ENCODE measurements at places on chromosomes 7 and 10. TPM values are rescaled to one million over a fixed set of nuclear protein-coding genes. Genes with fewer than 3 reads are reported as not detected.

GRCh38 chr10:89332123-89332633 is 4.4 kb downstream of the IFIT3 start:
- no peaks in the 10 kb centered on the region for H3K36me3 ChIP-seq
- no peaks in the 10 kb centered on the region for H3K27me3 ChIP-seq
- no peak overlapping the region for H3K4me3 ChIP-seq
- peaks cover 10% of the 10 kb centered on the region for H3K4me1 ChIP-seq
- H3K27ac ChIP-seq = no peak overlapping the region

GRCh38 chr7:18546576-18546975 is 51.0 kb downstream of the HDAC9 start:
- peaks cover 5% of the 10 kb centered on the region for H3K4me1 ChIP-seq
- no peak overlapping the region for H3K4me3 ChIP-seq

- no peak for DNase-seq
- H3K27me3 ChIP-seq = no peaks in the 10 kb centered on the region
- no peaks in the 10 kb centered on the region for H3K36me3 ChIP-seq
- H3K4me1 ChIP-seq = peaks cover 3% of the 10 kb centered on the region
- H3K27ac ChIP-seq = no peak overlapping the region
- H3K4me3 ChIP-seq = no peak overlapping the region
Observed at GRCh38 chr7:110856704-110857103, 234.2 kb upstream of the LRRN3 start.

GRCh38 chr10:98492763-98493162 is 46.0 kb upstream of the HPS1 start:
- no peak for DNase-seq
- no peaks in the 10 kb centered on the region for H3K27me3 ChIP-seq
- H3K36me3 ChIP-seq = no peaks in the 10 kb centered on the region
- no peak overlapping the region for H3K4me3 ChIP-seq
- H3K4me1 ChIP-seq = no peaks in the 10 kb centered on the region

The CDH23 gene
- 6.3 TPM for polyA plus RNA-seq

GRCh38 chr7:2799253-2799652 is 44.9 kb downstream of the GNA12 start:
- H3K27ac ChIP-seq = no peak overlapping the region
- H3K36me3 ChIP-seq = peaks cover 10% of the 10 kb centered on the region
- no peaks in the 10 kb centered on the region for H3K27me3 ChIP-seq
- no peak for DNase-seq

GRCh38 chr10:92829042-92829785 is 19.1 kb upstream of the EXOC6 start:
- H3K4me3 ChIP-seq = no peak overlapping the region
- no peak overlapping the region for H3K27ac ChIP-seq

The SH2B2 gene
- 21.0 TPM for polyA plus RNA-seq

DNA sequence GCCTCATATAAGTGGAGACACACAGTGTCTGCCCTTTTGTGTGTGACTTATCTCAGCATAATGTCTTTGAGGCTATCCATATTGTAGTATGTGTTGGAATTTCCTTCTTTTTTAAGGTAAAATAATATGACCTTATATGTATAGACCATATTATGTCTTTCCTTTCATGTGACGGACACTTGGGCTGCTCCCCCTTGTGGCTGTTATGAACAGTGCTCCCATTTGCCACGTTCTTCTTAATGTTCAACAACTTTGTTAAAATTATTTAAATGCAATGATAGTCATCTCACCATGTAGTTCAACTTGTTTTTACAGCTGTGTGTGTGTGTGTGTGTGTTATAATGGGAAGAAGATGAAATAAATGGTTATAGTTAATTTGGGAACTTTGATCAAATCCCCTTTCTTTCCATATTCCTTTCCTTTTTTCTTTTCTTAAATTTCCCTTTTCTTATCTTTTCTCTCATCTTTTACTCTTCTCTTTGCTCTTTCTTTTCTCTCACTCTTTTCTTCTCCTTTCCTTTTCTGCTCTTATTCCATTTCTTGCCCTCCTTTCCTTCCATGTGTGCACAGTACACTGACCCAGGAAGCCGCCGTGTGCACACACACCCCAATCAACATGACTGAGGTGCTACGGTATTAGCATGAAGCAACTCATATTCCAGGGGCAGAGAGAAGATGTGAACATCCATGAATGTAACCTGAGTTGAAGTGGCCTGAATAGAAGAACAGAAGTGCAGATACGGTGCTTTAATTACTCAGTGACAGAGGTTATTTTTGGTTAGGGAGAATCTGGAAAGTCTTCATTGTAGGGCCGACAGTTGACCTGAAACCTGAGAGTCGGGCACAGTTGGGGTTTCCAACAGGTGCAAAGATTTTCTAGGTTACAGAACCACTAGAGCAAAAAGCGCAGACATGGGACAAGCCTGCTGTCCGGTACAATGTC is 596.6 kb downstream of the SDK1 start:
- H3K27ac ChIP-seq = no peak overlapping the region
- DNase-seq = no peak
- H3K27me3 ChIP-seq = no peaks in the 10 kb centered on the region
- no peak overlapping the region for H3K4me3 ChIP-seq
- H3K36me3 ChIP-seq = no peaks in the 10 kb centered on the region

The MACROH2A2 gene
- 9.3 TPM for polyA plus RNA-seq

- no peaks in the 10 kb centered on the region for H3K27me3 ChIP-seq
- no peak overlapping the region for H3K4me3 ChIP-seq
- DNase-seq = no peak
- H3K27ac ChIP-seq = no peak overlapping the region
- H3K36me3 ChIP-seq = no peaks in the 10 kb centered on the region
Observed at GRCh38 chr7:105649727-105650381, 68.6 kb upstream of the EFCAB10 start.

- no peak for DNase-seq
- no peaks in the 10 kb centered on the region for H3K4me1 ChIP-seq
- H3K27ac ChIP-seq = no peak overlapping the region
Observed at GRCh38 chr10:1270906-1271305, 214.7 kb downstream of the WDR37 start.

GRCh38 chr10:11235771-11236170 is 218.1 kb downstream of the CELF2 start:
- no peaks in the 10 kb centered on the region for H3K36me3 ChIP-seq
- DNase-seq = no peak
- no peak overlapping the region for H3K4me3 ChIP-seq
- H3K27me3 ChIP-seq = no peaks in the 10 kb centered on the region
- H3K27ac ChIP-seq = no peak overlapping the region
- no peaks in the 10 kb centered on the region for H3K4me1 ChIP-seq

The LRMDA gene
- polyA plus RNA-seq = 2.8 TPM

DNA sequence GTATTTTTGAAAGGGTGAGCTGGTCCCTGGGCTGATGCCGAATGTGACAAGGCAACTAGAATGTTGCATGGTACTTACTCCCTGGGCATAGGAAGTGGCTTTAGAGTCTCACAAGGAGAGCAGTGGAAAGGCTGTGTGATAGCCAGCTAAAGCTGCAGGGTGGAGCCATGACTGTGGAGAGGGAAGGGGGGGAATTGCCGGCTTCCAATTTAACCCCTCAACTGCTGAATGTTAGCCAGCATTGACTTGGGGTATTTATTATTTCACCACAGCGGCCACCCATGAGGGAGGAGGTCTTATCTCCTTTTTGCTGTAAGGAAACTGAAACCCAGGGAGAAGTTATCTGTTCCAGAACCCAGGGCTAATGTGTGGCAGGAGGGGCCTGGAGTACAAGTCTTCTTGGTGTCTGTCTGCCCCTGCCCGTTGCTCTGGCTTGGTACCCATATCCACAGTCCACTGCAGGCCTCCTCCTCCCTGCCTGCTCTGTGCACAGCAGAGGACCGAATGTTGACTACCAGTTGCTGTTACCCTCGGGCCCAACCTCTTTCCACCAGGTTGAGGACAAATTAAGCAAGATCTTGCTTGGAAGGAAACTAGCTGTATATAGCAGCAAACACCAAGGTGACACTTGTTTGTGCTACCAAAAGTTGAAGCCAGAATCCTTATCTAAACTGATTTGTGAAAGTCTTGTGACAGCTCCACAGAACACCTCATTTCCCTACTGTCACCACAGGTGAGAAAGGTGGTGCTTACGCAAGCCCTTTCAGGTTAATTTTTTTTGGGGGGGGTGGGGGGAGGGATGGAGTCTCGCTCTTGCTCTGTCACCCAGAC is 37.6 kb downstream of the WBP1L start:
- no peak overlapping the region for H3K4me3 ChIP-seq
- no peaks in the 10 kb centered on the region for H3K27me3 ChIP-seq
- no peak overlapping the region for H3K27ac ChIP-seq
- H3K36me3 ChIP-seq = no peaks in the 10 kb centered on the region

DNA sequence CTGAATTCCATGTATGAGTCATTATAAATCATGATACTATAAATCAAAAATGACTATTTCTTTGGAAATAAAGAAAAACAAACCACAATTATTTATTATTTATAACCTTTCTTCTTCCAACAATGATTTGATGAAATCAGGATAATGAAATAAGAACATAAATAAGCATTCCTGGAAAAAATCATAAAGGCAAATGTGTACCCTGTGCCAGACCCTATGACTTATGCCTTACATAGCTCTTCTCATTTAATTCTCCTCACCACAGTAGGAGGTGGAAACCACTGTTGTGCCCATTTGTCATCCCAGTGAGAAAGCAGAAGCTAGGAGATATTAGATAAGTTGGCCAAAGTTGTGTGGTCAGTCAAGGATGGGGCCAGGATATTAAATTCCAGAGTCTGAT is 255.1 kb downstream of the DOCK4 start:
- no peak overlapping the region for H3K4me3 ChIP-seq
- no peak overlapping the region for H3K27ac ChIP-seq
- no peaks in the 10 kb centered on the region for H3K27me3 ChIP-seq
- no peaks in the 10 kb centered on the region for H3K36me3 ChIP-seq
- no peak for DNase-seq

The COL28A1 gene
- polyA plus RNA-seq = 0.38 TPM

- H3K4me1 ChIP-seq = peaks cover 9% of the 10 kb centered on the region
- peak overlapping the region; percentile 94 for H3K27ac ChIP-seq
- H3K4me3 ChIP-seq = peak overlapping the region; percentile 73
- no peaks in the 10 kb centered on the region for H3K36me3 ChIP-seq
Observed at GRCh38 chr10:63521416-63522276, 445 bp downstream of the REEP3 start.

DNA sequence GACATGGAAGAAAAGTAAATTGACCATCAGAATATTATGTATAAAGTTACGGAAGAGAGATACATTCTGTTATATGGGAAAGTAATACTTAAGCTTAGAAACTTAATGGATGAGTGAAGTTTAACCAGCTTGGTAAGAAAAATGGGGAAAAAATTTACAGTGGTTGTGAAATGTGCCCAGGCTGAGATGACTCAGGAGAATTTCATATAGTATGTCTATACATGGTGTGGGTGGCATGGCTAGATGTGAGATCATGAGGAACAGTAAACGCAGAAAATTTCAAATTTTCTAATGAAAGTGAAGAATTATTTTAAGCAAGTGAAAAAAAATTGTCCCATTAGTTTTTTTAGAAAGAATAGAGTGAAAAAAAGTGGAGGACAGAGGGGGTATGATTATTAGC is 552.5 kb upstream of the SORCS1 start:
- no peaks in the 10 kb centered on the region for H3K27me3 ChIP-seq
- no peaks in the 10 kb centered on the region for H3K4me1 ChIP-seq
- H3K27ac ChIP-seq = no peak overlapping the region
- no peak for DNase-seq
- H3K36me3 ChIP-seq = no peaks in the 10 kb centered on the region

The LIPF gene
- not detected for polyA plus RNA-seq

The HSPA12A gene
- 3.1 TPM for polyA plus RNA-seq

DNA sequence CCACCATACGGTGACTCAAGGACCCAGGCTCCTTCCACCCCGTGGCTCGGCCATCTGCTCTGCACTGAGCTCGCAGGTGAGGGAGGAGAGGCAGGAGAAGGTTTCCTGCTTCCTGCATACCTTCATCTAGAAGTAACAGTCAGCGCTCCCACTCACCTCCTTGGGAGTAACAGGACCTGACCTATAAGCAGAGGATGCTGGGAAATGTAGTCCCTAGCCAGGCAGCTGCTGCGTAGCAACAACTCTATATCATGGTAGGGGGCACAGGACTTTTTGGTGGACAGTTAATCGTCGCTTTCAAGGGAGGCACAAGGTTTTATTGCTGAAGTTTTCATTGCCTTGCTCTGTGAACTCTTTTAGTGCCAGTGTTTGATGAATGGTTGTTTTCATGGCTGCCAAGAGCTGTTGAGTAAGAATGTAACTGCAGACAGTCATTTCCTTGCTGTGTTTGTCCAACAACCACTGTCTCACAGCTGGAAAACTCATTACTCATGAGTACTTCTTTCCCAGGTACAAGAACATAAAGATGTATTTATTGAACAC is 10.2 kb upstream of the ZFYVE27 start:
- no peaks in the 10 kb centered on the region for H3K36me3 ChIP-seq
- H3K27me3 ChIP-seq = no peaks in the 10 kb centered on the region
- peak overlapping the region; percentile 23 for H3K4me3 ChIP-seq
- H3K27ac ChIP-seq = no peak overlapping the region
- no peak for DNase-seq

DNA sequence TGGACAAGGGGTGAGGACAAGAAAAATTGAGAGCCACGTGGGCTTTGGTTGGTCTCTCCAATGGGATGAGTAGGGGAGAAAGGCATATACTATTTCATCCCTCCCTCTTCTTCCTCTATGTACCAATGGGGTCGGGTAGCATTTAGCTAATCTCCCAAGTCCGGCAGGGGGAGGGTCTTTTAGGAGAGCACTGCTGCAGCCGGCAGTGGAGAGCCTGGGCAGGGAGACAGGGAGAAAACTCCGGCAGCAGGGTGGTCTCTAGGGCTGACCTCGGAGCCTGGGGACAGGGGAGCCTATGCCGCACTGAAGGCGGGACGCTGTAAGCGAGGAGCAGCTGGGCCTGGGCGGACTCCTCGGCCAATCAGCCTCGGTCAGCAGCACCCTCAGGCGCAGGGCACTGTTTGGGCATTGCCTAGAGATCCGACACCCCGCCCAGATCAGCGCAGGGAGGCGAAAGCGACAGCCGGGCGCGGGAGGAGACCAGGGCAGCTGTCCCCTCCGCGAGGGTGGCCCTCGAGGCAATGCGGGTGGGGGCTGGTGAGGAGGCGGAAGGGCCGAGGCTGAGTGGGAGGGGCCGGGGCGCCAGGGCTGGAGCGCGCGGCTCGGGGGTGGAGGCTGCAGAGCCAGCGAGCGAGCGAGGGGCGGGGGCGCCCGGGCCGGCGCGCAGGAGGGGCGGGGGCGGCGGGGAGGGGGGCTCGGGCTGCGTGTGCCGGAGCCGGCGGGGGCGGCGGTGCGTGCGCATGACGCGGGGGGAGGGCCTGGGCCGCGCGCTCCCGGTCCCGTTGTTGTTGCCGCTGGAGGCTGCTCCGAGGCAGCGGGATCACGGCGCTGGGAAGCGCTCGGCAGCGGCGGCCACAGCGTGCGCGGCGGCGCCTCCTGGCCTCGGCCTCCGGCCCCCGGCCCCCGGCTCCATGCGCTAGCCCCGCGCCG is at the start of gene AGAP3:
TSS of gene AGAP3 (plus strand) at position 785 of the 930 bp plus-strand sequence. CDS start 267 bp downstream, outside the sequence.
- no peaks in the 10 kb centered on the region for H3K27me3 ChIP-seq
- H3K27ac ChIP-seq = no peak within 1 kb of the TSS
- H3K36me3 ChIP-seq = no peaks in the 10 kb centered on the region
- H3K4me1 ChIP-seq = peaks cover 33% of the 10 kb centered on the region
- peak within 1 kb of the TSS; percentile 67 for H3K4me3 ChIP-seq
- peak; percentile 86 for DNase-seq

DNA sequence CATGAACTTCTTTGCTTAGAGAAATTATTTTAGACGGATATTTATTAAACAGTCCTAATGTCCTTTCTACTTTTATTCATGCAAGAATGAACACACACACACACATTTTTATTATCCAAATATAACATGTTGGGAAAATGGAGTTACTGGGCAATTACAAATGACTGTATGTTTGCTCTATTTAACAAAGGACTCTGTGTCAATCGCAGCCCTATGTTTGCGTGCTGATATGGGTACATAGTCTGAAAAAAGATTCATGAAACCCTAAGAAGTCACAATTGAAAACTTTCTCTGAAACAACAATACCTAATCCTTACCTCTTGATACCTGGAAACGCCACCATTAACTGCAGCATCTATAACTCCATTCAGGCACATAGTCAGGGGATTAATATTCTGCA is 184.7 kb upstream of the IMMP2L start:
- no peak for DNase-seq
- no peak overlapping the region for H3K4me3 ChIP-seq
- no peaks in the 10 kb centered on the region for H3K27me3 ChIP-seq
- 0 out of 2 replicates have a peak, but pooled peaks cover 3% of the 10 kb centered on the region for H3K36me3 ChIP-seq

Measured in H1 (cell line).